Esophagus muscularis mucosa (tissue), 4 donors: ENCODE measurements at places on chromosomes 5 and 9. TPM values are rescaled to one million over a fixed set of nuclear protein-coding genes. Genes with fewer than 3 reads are reported as not detected.
A peak's percentile ranks its signal among the peaks of the same experiment; 100 is the strongest.

Gene SLC36A1
- 8.0 TPM for total RNA-seq

DNA sequence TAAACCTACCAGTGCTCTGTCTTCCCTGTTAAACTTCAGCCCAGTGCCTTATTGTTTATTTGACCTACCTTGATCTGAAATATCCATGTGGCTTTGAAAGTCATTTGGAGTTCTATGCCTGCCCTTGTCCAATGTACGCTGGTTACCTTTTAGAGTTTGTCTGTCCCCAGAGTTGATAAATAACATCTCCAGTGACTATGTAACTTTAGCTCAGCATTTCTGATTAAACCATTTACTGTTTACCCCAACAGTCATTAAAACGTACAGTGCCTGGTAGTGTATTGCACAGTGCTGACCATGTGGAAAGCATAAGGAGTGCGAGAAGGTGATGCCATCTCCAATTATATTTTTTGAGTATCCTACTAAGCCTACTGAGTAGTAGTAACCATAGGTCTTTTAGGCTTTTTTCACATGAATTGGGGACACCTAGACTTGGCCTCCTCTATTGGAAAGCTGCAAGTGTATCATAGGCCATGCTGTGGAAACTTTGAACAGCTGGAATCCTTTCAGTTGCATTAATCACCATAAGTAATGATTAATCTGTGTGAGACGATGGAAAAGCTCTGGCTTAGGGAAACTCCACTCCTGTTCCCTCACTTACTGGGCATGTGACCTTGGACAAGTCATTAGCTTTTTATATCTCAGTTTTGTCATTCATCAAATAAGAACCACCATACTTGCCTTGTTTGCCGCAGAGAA lies 93.5 kb downstream of the MAST4 start:
- no peak for DNase-seq

DNA sequence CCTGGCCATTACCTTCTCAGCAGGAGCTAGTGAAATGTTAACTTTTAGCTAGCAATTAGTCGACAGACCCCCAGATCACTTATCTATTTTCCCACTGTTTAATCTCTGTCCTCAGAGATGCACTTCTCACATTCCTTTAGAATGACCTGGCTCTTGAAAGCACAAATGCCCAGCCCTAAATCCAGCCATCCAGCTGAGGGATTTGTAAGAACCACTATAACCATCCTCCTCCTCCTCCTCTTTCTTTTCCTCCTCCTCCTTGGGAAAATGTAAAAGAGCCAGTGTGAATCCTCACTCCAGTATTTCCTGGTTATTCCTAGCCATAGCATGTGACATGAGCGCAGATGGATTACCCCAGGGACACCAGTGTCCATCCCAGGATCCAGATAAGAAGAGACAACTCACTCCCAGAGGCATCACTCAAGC lies 124.3 kb downstream of the ENC1 start:
- DNase-seq: no peak

DNA sequence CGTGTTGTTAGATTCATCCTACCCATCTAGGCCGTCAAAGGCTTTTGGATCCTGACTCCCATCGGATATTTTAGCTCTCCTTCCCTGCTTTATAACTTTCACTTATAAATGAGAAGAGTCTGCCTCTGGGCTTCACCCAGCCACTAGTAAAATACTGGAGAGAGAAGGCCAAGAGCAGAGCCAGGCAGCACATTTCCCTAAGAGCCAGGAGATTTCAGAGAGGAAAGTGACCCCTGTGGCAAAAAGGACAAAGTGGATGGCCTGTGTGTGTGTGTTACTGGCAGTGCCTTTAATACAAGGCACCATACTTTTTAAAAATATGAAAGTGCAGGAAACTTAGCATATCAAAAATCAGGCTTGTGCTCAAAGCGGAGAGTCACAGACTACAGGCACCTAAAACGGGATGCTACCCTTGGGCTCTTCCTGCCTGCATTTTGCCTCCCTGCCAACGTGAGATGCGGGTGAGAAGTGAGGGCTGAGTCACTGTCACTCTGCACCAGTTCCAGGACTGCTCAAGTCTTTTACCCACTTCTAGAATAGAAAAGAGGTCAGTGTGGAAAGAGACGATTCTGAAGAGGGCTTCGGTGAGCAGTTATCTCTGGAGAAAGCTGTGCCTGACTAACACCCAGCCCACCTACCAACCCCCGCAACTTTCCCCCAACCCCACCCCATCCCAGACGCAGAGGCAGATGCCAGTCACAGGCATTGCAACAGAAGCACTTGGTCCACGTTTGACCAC lies 15.9 kb downstream of the NFIL3 start:
- DNase-seq: peak; percentile 78

GRCh38 chr9:33044677-33045282 lies 19.7 kb downstream of the DNAJA1 start:
- no peak for DNase-seq

Gene ANKRD31
- under 0.01 TPM for total RNA-seq

- DNase-seq: no peak
Observed at GRCh38 chr9:102840335-102840734, 154.8 kb upstream of the CYLC2 start.

DNA sequence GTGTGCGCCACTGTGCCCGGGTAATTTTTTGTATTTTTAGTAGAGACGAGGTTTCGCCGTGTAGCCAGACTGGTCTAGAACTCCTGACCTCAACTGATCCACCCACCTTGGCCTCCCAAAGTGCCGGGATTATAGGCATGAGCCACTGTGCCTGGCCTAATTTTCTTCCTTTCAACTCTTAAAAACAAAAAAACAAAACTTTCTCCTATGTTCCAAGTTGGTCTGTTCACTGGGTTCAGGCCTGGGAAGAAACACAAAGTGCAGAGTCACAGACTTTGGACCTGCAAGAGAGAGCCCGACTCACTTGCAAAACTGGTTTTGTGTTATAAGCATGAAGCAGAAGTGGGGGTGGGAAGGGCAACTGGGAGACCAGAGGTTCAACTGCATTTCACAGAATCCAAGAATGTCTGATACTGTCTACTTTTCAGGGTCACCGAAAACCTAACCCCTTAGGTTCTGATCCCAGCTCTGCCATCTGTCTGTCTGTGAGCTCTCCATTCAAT lies 5.2 kb upstream of the HDHD3 start:
- DNase-seq: peak; percentile 53

Gene SLC36A2
- total RNA-seq: not detected

Gene RPL37
- total RNA-seq: 384 TPM

- no peak for DNase-seq
Observed at GRCh38 chr9:20504930-20505329, 117.4 kb downstream of the MLLT3 start.

DNA sequence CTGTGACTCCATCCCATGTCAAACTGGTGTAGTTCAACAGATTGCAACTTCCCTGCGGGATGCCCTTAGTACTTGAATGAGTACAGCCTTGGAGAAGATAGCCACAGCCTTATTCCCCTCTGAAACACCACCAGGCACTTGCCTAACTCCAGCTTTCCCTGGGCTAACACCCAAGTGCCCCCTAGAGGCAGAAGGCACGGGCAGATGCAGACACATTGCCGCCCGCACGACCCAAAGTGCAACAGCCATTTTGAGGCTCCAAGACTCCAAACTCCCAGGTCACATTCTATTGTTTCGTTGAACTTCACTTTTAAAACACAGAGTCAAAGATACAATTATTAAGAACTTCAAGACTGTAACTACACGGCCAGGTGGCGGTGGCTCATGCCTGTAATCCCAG lies 163.6 kb upstream of the CDH6 start:
- no peak for DNase-seq

Gene ABLIM3
- total RNA-seq: 64.5 TPM

- DNase-seq: no peak
Observed at GRCh38 chr9:134626069-134626423, 15.6 kb upstream of the COL5A1 start.
